ENCODE measurements at places on chromosomes 7 and 10.

DNA sequence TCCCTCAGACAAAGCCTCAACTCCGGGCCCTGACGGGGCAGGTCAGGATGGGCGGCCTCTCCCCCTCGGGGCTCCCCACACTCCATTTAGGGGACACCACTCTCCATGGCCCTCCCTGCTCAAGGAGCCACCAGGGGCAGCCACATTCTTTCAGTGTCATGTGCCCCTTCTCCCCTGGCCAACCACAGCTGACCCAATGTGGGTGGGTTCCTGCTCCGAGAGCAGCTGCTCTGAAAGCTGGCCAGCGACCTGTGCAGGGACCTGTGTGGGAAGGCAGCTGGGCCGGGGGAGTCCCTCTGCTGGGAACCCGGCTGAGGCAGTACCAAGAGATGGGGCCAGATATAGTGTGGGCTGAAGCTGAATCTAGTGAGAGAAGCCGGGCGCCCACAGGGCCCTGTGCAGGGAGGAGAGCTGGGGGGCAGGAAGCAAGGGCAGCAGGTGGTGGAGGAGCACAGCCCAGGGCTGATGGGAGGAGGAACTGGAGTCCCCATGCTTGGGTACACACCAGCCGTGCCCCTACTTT lies 40.6 kb upstream of the NPFFR1 start:
- DNase-seq = no peak

DNA sequence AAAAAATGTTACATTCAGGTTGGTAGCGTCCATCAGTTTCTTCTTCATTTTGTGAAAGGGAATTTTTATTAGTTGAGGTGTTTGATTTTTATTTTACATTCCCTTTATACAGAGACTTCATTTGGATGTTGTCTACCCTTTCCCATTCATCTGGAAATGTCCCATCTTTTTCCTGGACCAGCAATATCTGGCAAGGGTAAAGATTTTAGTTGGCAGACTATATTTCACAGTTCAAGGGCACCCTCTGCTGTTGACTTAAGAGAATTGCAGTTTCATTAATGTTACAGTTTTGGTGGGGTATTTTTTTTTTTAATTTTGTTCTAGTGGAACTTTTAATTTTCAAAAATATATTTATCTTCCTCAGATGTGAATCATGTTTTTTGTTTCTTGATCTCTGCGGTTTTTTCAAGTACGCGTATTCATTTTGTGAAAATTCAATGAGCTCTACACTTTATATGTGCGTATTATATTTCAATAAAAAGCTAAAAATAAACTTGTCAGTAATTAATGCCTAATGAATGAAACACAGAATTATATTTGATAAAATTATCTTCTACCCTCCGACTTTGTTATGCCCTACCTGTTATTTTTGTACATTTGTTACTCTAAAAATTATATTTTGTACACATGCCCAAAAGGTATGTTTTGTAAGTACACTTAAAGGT lies 97.9 kb upstream of the KLF14 start:
- DNase-seq = no peak

DNA sequence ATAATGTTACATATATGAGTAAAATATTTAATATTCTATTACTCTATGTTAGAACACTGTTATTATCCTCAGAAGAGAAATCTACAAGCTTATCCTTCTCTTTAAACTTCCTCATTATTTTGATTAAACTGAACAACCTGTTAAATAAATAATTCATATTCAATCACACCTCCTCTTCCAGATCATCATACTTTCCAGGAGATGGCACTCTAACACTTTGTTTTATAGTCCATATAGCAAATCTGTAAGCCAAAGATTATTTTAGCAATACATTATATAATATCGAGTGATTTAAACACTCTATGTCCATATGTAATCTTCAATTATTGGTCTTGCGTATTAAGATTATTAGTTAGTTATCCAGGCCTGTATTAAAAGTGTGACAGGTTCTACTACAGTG lies 694.1 kb downstream of the ANKRD7 start:
- DNase-seq = no peak

DNA sequence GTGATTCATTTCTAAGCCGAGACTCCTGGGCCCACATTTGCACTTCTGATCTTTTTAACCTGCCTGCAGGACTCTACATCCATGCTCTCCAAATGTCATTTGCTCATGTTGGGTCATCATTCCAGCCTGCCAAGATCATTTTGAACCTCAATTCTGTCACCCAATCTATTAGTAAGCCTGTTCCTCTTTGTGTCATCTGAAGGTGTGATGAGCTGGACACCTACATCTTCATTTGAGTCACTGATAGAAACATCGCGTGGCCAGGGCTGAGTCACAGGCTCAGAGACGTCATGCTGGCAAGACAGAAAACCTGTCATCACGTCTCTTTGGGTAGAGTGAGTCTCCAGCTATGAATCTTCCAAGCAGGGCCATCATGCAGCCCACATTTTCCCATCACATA lies 65.3 kb upstream of the SLF2 start:
- no peak for DNase-seq

DNA sequence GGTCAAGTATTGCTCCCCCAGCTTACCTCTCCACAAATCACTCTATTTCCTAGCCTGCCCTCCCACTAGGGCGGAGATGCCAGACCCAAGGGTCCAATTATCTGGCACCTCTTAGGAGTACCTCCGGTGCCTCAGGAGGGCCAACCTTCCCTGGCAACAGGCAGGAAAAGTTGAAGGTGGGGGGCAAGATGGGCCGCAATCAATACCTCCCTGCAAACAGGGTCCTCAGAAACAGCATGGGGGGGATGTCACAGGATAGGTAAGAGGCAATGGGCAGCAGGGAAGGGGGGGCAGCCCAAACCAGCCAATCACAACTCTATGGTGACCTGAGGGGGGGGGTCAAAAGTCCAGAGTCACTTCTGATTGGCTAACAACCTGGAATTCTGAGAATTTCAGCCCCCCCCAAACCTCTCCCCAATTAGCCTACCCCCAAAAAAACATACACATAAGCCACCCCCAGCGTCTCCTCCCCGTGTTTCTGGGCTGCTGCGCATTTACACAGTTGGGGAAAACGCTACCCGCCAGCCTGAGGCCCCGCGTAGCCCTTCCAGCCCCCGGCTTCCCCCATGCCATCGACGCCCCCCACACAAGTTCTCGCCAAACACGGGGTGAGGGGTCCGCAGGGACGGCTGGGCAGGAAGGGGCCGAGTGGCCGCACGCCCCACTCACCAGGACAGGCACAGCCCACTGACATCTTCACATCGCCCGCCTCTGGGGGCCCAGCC lies 589 bp downstream of the LDB1 start:
- no peak for DNase-seq

DNA sequence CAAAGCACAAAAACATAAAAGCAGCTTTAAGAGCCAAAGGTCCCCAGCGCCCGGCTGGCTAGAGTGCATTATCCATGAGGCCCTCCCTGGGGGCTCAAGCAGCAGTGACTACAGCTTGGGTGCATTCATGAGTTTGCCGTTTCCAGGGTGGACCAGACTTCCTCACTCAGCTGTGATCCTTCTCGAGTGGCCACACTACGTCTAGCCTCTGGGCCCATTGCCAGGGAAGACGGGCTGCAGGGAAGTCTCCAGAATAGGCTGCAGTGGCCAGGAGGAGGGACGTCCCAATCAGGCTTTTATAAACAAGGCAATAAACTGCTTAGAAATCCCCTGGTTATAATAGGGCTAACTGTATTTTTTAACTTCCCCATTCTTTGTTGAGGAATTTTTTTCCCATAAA lies 89.4 kb upstream of the C1QL3 start:
- DNase-seq = no peak

GRCh38 chr7:148084138-148084537 lies 506.4 kb upstream of the C7orf33 start:
- DNase-seq = no peak

- DNase-seq = no peak
Observed at GRCh38 chr10:48279081-48279751, 4.7 kb upstream of the FRMPD2 start.

DNA sequence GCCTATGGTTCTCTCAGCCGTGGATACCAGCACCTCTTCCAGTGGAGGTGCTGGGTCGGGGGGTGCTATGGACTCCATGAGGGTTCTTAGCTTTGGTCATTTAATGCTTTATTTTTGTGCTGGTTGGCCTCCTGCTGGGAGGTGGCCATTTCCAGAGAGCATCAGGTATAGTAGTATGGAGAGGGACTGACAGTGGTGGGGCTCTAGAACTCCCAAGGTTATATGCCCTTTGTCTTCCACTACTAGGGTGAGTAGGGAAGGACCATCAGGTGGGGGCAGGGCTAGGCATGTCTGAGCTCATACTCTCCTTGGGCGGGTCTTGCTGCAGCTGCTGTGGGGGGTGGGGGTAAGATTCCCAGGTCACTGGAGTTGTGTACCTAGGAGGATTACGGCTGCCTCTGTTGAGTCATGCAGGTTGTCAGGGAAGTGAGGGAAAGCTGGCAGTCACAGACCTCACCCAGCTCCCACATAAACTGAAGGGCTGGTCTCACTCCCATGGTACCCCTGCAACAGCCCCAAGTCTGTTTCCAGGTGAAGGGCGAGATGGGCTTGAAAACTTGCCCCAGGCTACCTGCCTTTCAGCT lies 763.2 kb upstream of the LRRTM3 start:
- DNase-seq = no peak

- no peak for DNase-seq
Observed at GRCh38 chr10:95434583-95434982, 126.6 kb downstream of the SORBS1 start.

DNA sequence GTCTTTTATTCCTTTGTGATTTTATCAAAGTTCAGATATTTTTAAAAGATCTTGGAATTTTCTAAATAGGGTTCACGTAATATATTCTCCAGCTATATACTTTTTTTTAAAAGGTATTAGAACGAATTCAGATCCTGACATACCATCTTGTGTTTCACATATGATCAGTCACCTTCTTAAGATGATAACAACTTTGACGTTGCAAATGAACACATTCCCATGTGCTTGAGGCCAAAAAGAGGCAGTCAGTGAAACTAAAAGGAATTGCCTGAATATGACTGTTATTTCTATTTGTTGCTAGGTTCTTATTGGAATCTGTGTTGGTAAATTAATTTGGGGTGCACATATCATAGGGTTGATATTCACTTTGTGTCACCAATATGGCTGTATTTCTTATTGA lies 310.1 kb downstream of the MDFIC start:
- DNase-seq = no peak

DNA sequence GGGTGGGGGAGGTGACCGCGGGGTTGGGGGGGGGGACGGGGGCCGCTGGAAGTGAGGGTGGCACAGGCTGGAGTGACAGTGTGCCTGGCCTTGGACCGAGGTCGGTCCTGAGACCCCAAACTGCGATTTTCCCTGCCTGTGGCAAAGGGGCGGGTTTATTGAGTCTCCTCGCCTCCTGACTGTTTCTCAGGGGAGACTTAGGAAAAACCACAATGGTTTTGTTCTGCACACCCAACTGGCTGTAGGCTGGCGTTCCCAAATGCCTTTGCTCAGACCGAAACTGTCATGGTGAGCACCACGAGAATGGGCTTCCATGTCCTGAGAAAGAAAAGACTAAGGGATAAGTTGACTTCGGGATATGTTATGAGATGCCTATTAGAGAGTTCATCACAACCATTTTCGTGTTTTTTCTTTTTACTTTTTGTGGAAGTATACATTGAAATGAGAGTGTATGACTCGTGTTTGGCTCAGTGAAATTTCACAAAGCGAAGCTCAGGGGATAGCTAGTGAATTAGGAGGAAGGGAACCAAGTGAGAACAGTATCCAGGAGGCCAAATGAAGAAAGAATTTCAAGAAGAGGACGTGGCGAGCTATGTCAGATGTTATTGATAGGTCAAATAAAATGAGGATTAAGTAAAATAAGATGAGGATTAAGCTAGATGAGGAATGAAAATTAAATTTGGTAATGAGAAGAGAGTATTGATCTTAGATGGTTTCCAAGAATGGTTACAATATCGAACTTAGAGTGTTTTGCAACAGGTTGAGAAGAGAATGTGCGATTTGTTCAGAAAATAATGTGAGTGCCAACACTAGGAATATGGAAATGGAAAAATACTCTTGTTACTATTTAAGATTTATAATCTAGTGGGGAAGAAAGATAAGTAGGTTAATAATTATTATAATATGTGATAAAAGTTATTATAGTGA lies 918 bp downstream of the NET1 start:
- no peak for DNase-seq

GRCh38 chr10:34089253-34089652 lies 725.8 kb downstream of the PARD3 start:
- no peak for DNase-seq

- no peak for DNase-seq
Observed at GRCh38 chr7:38054199-38054598, 123.8 kb upstream of the STARD3NL start.

DNA sequence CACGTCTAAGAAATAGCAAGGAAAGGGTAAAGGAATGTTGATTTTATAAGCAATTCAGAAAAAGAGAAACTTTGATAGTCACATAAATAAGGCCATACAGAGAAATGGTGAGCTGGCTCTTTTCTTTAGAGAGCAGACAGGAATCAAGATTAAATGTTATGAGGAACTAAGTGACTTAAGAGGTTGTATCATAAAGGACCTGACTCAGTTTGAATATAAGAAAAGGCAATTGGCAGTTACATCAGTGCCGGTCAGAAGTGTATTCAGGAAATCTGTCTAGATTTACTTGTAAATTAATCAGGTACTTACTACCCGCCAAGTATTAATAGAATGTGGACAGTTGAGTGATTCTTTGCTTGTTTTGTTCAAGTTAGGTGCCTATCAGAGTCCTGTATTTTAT lies 2.1 kb downstream of the MRPL32 start:
- no peak for DNase-seq

DNA sequence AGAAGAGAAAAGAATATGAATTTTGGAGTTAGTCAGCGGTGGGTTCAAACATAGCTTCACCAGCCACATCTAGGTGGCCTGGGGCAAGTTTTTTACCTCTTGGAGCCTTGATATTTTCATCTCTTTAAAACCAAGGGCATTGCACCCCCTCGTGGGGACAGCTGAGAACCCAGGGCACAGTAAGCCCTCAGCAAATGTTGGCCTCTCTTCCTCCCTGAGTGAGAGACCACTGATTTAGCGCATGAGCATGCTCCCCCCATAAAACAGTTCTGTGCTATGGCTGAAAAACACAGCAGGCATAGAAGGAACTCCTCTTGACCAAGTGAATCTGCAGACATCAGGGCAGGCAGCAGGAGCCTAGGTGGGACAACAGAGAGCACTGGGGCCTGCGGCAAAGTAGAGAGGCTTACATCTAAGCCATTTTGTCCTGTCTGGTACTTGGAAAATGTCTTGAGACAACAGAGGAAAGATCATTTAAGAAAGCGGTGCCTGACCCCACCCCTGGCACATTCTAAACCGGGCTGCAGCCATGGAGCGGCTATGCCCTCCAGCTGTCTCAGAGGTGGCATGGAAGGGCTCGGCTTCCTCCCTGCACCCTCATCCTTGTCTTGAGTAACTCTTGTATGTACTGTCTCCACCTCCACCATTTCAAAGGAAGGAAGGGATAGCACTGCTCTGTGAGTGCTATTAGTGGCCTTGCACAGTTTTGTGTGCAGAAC lies 94.7 kb downstream of the ARHGAP22 start:
- no peak for DNase-seq

DNA sequence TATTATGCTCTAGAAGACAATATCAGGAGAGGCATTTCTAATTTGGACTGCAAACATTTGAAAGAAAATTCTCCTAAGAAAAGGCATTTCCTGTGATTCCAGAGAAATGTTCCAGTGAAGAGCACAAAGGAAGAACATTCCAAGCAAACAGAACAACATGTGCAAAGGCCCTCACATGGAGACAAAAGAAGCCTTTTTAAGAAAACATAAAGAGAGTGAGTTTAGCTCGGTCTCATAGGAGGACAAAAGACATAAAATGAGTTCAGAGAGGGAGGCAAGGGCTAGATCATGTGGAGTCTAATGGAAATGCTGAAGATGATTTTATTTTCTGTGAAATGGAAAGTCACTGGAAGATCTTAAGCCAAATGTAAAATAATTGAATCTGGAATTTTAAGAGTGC lies 269.8 kb upstream of the HGF start:
- DNase-seq = no peak

GRCh38 chr7:17007841-17008240 lies 126.1 kb upstream of the AGR3 start:
- DNase-seq = no peak
